ENCODE measurements at places on chromosomes 4 and X. TPM values are rescaled to one million over a fixed set of nuclear protein-coding genes. Genes with fewer than 3 reads are reported as not detected.
A peak's percentile ranks its signal among the peaks of the same experiment; 100 is the strongest.

- no peak for DNase-seq
These were observed 28.5 kb upstream of the SLC25A6 start for GRCh38 chrX:1420371-1420770.

TXK gene
- total RNA-seq = 0.38 TPM

ETDB gene
- not detected for total RNA-seq

DNA sequence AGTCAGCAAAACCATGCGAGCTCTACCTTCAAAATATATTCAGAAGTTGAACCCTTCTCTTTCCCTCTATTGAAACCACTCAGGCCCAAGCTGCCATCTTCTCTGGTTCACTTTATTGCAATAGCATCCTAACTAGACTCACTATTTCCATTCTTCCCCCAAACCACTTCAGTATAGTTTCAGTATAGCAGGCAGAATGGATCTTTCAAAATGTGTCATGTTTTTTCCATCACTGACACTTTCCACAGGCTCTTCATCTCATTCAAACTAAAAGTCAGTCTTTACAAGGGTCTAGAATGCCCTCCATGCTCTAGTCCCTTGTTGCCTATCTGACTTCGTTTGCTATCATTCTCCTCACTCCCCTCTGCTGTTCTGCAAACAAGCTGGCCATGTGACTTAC, 274.4 kb downstream of the IDS start:
- DNase-seq = no peak

F8A2 gene
- not detected for total RNA-seq

DNA sequence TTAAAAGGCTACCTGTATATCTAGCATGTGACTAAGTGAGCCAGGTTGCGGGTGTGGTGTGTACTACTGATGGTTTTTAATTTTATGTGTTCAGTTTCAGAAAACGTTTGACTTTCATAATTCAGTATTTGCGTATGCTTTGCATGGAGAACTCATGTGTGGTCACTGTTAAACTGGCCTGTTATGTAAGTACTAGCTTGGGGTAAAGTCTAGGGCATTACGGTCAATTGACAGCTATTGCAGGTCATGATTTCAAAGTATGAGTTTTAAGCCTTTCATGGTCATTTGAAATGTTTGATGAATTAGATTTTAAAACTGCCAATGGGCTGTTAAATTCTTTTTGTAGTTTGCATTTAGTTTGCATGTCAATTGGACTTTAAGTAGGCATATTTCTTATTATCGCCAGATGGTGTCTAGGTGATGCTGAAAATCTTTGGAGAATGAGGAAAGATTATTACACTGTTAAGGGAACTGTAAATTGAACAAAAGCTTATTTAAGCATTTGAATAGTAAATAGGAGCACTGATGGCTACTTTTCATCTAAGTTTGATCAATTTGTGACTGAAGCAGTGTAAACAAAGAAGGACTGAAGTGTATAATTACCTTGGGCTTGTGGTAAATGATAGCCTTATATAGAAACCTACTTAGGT, 563.4 kb downstream of the DACH2 start:
- DNase-seq = no peak

DNA sequence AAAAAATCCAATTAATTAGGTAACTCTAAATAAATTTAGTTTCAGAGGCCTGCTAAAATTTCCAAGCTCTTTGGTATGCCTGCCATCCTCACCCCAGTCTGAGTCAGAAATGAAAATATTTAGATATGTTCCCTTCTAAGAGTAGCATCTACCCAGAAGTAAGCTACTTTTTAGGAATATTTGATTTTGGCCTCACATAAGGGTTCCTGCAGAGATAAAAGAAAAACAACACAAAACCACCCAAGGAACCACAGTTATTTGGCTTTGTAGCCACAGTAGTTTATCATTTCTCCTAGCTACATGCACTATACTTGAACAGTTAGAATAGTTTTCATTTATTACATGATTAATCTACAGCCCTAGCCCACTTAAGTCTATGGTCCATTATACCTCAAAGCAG, 192.6 kb upstream of the FAM241A start:
- DNase-seq = no peak

GRCh38 chr4:138522366-138522765, 280.2 kb upstream of the SLC7A11 start:
- DNase-seq = peak; percentile 3

DNA sequence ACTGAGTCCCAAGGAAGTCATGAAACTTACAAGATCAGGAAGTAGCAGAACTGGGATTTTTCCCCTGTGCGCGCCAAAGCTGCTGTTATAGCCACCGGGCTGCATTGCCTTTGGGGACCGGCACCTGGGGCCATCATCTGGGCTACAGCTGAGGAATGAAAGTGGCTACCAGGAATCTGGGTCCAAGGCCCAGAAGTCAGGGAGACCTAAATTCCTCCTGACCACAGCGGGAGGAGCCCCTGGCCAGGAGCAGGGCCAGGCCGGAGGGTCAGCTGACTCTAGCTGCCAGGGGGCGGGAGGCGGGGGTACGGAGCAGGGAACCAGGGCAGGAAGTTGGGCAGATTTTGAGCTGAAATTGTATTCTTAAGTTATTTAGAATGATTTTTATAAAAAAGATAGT, 242.4 kb downstream of the EVC2 start:
- no peak for DNase-seq

- no peak for DNase-seq
These were observed 31.6 kb upstream of the CLNK start for GRCh38 chr4:10716163-10716562.

DNA sequence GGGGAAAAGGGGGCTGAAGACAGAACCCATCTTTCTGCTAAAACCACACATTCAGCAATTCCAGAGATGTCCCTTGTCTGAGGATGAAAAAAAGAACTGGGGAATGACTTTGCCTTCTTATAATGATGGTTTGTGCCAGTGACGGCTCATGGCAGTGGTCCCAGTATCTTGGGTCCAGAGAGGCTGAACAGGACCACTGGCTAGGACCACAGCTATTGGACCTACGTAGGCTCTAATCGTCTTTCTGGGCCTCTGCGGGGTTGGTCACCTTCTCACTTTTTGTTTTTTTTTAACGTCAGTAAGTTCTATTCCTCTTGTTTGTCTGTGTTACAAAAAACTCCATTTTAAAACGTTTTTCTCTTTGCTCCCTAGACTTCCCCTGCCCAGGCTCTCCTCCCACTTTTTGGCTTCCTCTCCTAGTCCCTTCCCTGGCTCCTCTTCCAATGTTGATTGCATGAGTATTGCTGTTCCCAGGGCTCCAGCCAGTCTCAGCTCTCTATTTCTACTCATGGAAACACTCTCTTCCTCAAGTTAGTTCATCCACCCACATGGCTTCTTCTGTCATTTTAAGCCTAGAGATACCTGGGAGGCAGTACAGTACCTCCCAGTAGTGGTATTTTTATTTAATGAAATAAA, 52.6 kb upstream of the STX18 start:
- DNase-seq = no peak

HMX1 gene
- total RNA-seq = not detected

FOXR2 gene
- total RNA-seq = not detected

DNA sequence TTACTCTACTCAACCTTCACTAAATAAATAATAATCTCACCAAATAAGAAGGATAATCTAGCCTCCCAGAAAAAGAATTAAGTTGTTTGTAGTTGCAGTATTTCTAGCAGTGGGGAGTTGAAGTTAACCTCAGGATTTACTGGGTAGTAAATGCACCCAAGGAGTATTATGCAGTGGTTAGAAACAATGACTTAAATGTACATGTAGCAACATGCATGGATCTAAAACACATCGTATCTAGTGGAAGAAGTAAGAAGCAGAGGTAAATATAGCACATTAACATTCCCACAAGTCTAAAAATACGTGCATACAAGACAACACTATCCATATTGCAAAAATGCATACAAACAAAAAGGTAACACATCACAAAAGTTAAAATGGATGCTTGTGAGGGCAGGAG, 44.2 kb upstream of the SMAD1 start:
- DNase-seq = no peak

GRCh38 chrX:25178555-25178954, 162.8 kb upstream of the ARX start:
- no peak for DNase-seq

GRCh38 chr4:24927049-24927448, 14.2 kb upstream of the CCDC149 start:
- DNase-seq = no peak

DNA sequence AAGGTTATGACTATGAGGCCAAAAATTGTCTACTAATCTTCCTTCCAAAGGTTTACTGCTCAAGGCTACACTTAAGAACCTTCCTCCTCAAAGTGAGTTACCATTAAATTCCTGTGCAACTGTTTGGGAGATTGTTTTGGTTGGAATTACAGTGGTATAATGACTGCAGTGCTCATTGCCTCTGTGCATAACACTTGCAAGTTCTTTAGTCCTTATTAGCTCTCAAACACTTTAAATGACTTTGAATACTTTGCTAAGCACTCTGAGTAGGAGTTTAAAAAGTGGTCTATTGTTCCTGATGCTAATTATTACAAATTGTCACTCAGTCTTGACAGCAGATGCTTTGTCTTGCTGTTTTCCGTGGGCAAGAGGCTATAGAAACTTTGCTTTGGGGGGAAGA, 422.8 kb upstream of the PABPC4L start:
- no peak for DNase-seq

AMELX gene
- not detected for total RNA-seq

DNA sequence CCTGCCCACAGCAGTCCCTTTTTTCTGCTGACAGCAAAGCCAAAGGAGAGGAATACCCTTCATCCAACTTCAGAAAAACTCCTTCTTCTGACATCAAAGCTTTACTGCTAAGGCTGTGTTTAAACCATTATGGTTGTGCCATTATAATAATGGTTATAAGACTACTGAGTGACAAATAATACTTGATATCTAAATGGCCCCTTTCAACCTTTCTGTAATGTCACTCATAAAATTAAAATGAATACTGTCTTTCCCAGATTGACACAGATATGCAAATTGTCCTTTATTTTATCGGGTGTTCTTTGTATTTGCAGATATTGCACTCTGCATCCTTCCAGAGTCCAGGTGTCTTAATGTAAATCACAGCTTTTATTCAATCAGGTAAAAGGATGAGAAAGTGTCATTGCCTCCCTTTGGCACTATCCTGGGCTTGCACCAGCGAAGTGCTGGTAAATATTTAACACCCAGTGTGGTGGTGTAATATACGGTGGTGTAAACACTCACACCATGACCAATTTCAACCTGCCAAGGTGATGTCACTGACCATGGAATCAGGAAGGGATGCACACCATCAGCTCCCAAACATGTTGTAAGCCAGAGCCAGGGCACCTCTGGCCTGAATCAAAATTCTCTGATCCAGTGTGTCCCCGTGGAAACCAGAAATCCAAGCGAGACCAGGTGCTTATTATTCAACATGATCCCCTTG, 139.4 kb upstream of the TENM3 start:
- peak; percentile 25 for DNase-seq
